Karpas-422 (cell line): ENCODE measurements at places on chromosomes 11 and 22. TPM values are rescaled to one million over a fixed set of nuclear protein-coding genes. Genes with fewer than 3 reads are reported as not detected.
A peak's percentile ranks its signal among the peaks of the same experiment; 100 is the strongest.

GRCh38 chr11:111450480-111451320, 61.5 kb downstream of the BTG4 start:
- H3K36me3 ChIP-seq: no peaks in the 10 kb centered on the region
- DNase-seq: peak; percentile 100
- peak overlapping the region; percentile 2; the same call in 1 of the 2 replicates for H3K4me3 ChIP-seq
- peaks cover 36% of the 10 kb centered on the region for H3K4me1 ChIP-seq
- peaks cover 4% of the 10 kb centered on the region; the same call in 1 of the 2 replicates for H3K27me3 ChIP-seq
- no peak overlapping the region for H3K27ac ChIP-seq

DNA sequence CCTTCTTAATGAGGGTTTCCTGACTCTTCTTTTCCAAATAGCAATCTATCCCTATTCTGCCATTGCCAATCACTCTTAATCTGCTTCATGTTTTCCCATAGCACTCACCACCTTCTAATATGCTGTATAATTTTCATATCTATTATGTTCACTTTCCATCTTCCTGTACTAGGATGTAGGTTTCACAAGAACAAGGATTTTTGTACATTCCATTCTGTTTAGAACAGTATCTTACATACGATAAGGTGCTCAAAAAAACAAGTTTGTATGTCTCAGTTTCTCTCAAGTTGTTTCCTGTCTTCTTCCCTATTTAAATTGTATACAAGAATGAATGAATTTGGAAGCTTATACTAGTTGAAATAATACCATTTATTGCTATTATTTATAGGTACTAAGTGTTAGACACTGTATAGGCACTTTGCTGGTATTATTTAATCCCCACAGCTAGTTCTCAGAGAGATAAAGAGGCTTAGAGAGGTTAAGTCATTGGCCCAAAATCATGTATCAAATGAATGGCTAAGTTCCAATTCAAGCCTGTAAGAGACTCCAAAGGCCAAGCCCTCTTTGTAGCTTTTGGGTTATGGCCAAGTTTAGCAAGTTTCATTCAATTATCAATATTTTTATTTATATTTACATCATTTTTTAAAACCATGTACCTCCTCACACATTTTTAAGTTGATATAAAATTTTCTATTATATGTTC, 134.7 kb downstream of the PAX6 start:
- no peak overlapping the region for H3K27ac ChIP-seq
- H3K4me1 ChIP-seq: no peaks in the 10 kb centered on the region
- no peaks in the 10 kb centered on the region for H3K27me3 ChIP-seq
- H3K36me3 ChIP-seq: no peaks in the 10 kb centered on the region
- no peak for DNase-seq
- no peak overlapping the region for H3K4me3 ChIP-seq

GRCh38 chr11:78351979-78352841, 65.4 kb downstream of the GAB2 start:
- no peak overlapping the region for H3K4me3 ChIP-seq
- H3K27me3 ChIP-seq: no peaks in the 10 kb centered on the region
- no peak overlapping the region for H3K27ac ChIP-seq

DNA sequence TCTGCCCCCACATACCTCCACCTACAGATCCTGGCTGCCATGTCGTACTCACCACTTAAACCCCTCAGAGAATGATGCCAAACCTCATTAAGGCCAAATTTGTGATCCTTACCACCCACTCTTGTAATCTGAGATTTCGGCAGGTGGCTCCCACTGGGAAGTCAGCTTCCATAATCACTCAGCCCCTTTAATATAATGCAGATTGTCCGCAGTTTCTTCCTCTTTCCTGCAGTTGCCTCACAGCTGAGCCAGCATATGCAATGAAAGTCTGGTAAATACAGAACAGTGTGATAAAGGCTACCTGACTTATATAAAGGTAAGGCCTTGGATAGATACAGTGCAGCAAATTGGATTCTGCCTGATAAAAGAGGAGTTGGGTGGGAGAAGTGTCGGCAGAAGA, 515.2 kb upstream of the TENM4 start:
- H3K27ac ChIP-seq: no peak overlapping the region
- H3K4me3 ChIP-seq: no peak overlapping the region
- peaks cover 2% of the 10 kb centered on the region; the same call in 1 of the 2 replicates for H3K27me3 ChIP-seq
- no peak for DNase-seq
- no peaks in the 10 kb centered on the region for H3K36me3 ChIP-seq

- H3K4me3 ChIP-seq: no peak overlapping the region
- H3K27ac ChIP-seq: no peak overlapping the region
- no peaks in the 10 kb centered on the region for H3K27me3 ChIP-seq
- H3K4me1 ChIP-seq: peaks cover 13% of the 10 kb centered on the region
These were observed 23.8 kb downstream of the CD44 start for GRCh38 chr11:35162745-35163144.

- no peaks in the 10 kb centered on the region for H3K36me3 ChIP-seq
- peaks cover 7% of the 10 kb centered on the region for H3K4me1 ChIP-seq
- DNase-seq: no peak
- H3K27me3 ChIP-seq: no peaks in the 10 kb centered on the region
These were observed 15.6 kb upstream of the JAM3 start for GRCh38 chr11:134052988-134053945.

DNA sequence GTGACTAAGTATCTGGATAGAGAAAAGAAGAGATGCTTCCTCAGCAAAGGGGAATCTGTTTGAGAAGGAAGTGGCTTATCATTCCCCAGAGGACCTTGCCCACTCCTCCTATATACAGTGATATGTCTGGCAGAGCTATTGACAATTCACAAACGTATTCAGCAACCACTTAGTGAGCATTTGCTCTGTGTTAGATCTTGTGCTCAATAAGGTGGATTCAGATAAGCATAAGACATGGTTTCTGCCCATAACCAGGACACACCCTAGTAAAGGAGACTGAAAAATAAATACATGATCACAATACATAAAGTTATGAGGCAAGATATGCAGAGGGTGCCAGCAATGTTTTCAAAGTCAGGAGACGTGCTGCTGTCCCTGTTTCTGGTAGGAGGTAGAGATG, 1.4 kb downstream of the TMEM9B start:
- H3K4me3 ChIP-seq: peak overlapping the region; percentile 81
- 0 out of 2 replicates have a peak, but pooled peaks cover 3% of the 10 kb centered on the region for H3K36me3 ChIP-seq
- DNase-seq: no peak
- H3K27me3 ChIP-seq: no peaks in the 10 kb centered on the region
- H3K4me1 ChIP-seq: peaks cover 35% of the 10 kb centered on the region
- H3K27ac ChIP-seq: no peak overlapping the region

DNA sequence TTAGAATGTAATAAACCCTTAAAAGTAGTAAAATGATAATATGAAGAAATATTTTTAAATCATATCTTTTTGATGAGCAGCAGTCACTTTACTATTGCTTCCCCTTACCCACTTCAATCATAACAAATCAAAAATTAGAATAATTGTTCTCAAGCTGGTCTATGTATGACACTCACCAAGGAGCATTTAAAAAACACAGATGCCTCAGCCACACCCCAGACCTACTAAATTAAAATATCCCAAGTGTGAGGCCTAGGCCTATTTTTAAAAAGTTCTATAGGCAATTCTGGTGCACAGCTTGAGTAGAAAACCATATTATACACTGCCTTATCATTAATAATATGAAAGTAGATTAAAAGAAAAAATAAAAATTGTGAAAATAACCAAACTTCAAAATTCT, 15.2 kb downstream of the KIF18A start:
- peaks cover 69% of the 10 kb centered on the region for H3K36me3 ChIP-seq
- H3K4me3 ChIP-seq: no peak overlapping the region
- no peak overlapping the region for H3K27ac ChIP-seq
- no peaks in the 10 kb centered on the region for H3K27me3 ChIP-seq
- no peaks in the 10 kb centered on the region for H3K4me1 ChIP-seq

- no peak for DNase-seq
- H3K27me3 ChIP-seq: no peaks in the 10 kb centered on the region
- H3K4me1 ChIP-seq: no peaks in the 10 kb centered on the region
These were observed 44.0 kb upstream of the OPCML start for GRCh38 chr11:133576351-133576750.

- no peak for DNase-seq
- H3K4me3 ChIP-seq: no peak overlapping the region
These were observed 982 bp upstream of the SHANK3 start for GRCh38 chr22:50671641-50672040.

DNA sequence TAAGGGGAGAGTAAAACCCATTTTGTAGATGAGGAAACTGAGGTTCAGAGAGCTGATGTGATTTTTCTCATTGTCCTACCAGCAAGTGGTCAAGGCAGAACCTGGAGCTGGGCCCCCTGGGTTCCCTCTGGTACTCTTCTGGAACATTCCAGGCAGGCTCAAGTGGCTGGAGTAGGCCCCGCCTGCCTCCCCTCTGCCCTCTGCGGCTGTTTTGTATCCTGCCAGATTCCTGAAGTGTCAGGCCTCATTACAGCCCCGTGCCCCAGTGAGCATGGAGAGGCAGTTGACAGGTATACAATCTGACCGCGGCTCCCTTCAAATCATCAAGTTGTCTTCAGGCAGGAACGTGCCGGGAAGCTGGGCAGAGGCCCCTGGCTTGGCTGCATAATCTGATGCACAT, 94.6 kb upstream of the CD82 start:
- no peak overlapping the region for H3K27ac ChIP-seq
- no peaks in the 10 kb centered on the region for H3K4me1 ChIP-seq
- H3K27me3 ChIP-seq: 0 out of 2 replicates have a peak, but pooled peaks cover 2% of the 10 kb centered on the region
- DNase-seq: no peak
- H3K36me3 ChIP-seq: no peaks in the 10 kb centered on the region

- no peaks in the 10 kb centered on the region for H3K27me3 ChIP-seq
- H3K36me3 ChIP-seq: peaks cover 11% of the 10 kb centered on the region; the same call in 1 of the 2 replicates
- H3K4me3 ChIP-seq: no peak overlapping the region
- peaks cover 32% of the 10 kb centered on the region for H3K4me1 ChIP-seq
These were observed 8.3 kb downstream of the CYB561A3 start for GRCh38 chr11:61353131-61354067.

The BSCL2 gene
- total RNA-seq: 55.6 and 79.1 TPM in 2 replicates

The CCDC73 gene
- 2.5 and 3.0 TPM in 2 replicates for total RNA-seq

The KRTAP5-11 gene
- not detected in 2 replicates for total RNA-seq

The PKNOX2 gene
- total RNA-seq: 0.18 and 1.5 TPM in 2 replicates

The NCAPD3 gene
- total RNA-seq: 19.5 and 22.0 TPM in 2 replicates

The RASSF10 gene
- total RNA-seq: not detected in 2 replicates

The KCNA4 gene
- total RNA-seq: not detected in 2 replicates

The MEI1 gene
- 4.9 and 8.2 TPM in 2 replicates for total RNA-seq
